ENCODE measurements at places on chromosomes 1 and 21.

- DNase-seq = no peak
Observed at GRCh38 chr1:152873495-152873894, 4.6 kb upstream of the SMCP start.

- DNase-seq = no peak
Observed at GRCh38 chr1:214473387-214473786, 78.0 kb downstream of the PTPN14 start.

- DNase-seq = peak; percentile 2
Observed at GRCh38 chr1:220391491-220391890, 119.2 kb upstream of the RAB3GAP2 start.

GRCh38 chr1:6935911-6936690 lies 150.8 kb downstream of the CAMTA1 start:
- no peak for DNase-seq

- no peak for DNase-seq
Observed at GRCh38 chr1:157274698-157275534, 136.7 kb upstream of the ETV3 start.
